ENCODE measurements at places on chromosomes 3 and 15.

GRCh38 chr3:152377184-152377570, 108.4 kb downstream of the MBNL1 start:
- no peak for DNase-seq

- no peak for DNase-seq
Observed at GRCh38 chr15:70056091-70056680, 41.5 kb downstream of the TLE3 start.

DNA sequence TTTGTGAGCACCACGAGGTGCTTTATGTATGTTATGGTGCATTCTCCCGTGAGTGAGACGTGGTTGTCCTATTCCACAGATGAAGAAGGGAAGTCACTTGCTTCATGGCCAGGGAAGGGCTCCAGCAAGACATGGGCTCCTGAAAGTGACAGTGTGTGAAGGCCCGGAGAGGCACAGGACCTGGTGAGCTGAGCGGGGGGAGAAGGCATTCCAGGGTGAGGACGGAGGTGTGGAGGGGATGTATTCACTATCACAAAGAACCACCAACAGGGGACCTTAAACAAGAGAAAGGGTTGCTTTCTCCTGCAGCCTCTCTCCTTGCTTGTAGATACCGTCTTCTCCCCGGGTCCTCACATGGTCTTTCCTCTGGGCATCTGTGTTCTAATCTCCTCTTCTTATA, 139.1 kb downstream of the FBLN2 start:
- no peak for DNase-seq

- DNase-seq = no peak
Observed at GRCh38 chr3:27659279-27660021, 62.7 kb downstream of the EOMES start.

DNA sequence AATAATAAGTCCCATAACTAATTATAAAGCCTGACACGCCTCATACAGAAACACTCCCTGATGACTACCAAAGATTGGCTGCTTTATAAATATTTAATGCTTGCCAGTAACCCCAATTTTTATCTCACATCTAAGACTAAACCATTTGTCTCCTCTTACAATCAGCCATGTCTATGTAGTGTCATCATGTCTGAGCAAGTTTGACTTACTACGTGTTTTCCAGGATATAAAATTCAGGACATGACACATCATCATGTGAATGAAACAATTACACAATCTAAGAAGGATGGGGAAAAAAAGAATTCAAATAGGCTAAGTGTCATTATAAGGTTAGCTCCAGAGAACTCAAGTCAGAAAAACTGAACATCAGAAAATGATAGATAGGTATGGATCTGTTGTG, 208.7 kb downstream of the MECOM start:
- no peak for DNase-seq

- no peak for DNase-seq
Observed at GRCh38 chr3:52915294-52915693, 17.9 kb upstream of the STIMATE start.

DNA sequence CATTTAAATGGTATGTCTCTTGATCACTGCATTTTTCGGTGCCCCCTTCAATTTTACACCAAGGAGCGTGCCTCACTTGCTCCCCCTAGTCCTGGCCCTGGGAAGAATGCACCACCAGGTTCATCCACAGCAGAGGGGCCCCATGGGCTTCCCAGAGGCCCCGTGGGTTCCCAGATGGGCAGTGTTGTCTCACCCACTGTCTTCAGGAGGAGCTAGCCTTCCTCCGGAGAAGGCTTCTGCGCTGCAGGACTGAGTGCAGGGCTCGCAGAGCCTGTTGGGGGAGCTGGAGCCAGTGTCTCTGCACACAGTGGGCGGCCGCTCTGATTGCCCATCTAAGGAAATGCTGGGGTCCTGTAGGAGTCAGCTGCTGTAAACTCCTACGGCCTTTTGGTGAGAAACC, 45.9 kb downstream of the POLR2M start:
- DNase-seq = no peak

GRCh38 chr3:113374078-113374477, 67.2 kb downstream of the CFAP44 start:
- DNase-seq = no peak

DNA sequence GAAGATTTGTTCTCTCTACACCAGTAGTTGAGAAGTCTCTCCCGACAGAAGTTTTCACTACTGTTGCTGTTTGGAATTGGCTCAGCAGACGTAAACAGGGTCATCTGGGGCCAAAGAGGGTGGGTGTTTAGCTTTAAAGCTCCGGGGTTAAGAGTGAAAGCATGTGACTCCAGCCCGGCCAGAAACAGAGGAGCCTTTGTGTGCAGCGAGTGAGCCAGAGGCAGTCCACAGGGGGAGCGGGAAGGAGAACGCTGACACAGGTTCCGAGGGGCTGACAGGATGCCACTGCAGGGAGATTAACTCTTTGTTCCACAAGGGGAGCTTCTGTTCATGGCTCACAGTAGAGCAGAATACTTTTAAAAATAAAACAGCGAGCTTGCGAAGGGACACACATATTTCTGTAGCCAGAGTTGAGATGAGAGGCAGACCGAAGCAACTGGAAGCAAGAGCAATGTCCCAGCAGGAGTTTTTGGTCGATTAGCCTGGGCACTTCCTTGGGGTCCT, 26.9 kb downstream of the BMF start:
- DNase-seq = no peak

DNA sequence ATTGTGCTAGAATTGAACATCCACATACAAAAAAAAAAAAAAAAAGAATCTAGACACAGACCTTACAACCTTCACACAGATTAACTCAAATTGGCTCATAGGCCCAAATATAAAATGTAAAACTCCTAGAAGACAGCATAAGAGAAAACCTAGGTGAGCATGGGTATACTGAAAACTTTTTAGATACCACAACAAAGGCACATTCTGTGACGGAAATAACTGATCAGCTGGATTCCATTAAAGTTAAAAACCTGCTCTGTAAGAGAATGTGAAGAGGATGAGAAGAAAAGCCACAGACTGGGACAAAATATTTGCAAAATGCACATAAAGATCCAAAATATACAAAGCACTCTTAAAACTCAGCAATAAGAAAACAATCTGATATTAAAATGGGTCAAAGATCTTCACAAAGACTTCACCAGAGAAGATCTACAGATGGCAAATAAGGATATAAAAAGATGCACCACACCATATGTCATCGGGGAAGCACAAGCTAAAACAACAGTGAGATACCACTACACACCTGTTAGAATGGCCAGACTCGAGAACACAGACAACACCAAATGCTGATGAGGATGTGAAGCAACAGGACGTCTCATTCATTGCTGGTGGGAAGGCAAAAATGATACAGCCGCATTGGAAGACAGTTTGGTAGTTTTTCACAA, 167.9 kb downstream of the PDE8A start:
- no peak for DNase-seq

Data from central memory CD8-positive, alpha-beta T cell (primary cell).